ENCODE measurements at places on chromosomes 13 and 19.

GRCh38 chr13:106599875-106600797, 32.2 kb upstream of the ARGLU1 start:
- DNase-seq, result no peak

DNA sequence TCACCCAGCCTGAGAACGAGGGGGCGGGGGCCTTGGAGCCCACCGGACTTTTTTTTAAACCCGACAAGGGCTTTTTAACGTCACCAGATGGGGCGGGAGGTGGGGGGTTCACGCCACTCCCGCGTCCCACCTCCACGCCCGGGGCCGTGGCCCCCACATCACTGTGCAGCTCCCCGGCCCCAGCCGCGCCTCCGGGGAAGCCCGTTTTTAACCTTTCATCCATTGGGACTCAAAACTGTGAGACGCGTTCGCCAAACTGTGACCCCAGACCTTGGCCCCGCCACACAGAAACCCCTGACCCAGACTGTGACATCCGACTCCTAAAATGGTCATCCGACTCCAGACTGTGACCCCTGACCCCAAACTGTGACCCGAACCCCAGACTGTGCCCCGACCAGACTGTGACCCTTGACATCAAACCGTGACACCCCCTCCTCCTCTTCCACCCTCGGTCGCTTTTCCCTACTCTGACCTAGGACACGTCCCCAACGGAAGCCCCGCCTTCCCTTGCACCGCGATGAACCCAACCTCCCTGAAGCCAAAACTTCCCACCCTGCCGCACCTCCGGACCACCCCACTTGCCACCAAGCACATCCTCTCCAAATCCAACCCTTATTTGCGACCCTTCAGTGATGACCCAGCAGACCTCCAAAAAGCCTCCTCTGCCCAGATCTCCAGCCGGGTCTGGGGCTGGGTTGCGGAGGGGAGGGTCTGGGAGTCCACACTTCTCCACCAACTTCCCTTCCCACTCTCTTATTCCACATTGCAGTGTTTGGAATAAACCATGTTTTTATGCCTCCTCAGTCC, 1.5 kb upstream of the GRWD1 start:
- no peak for DNase-seq

GRCh38 chr19:43616954-43617353, 2.5 kb downstream of the ZNF428 start:
- no peak for DNase-seq

DNA sequence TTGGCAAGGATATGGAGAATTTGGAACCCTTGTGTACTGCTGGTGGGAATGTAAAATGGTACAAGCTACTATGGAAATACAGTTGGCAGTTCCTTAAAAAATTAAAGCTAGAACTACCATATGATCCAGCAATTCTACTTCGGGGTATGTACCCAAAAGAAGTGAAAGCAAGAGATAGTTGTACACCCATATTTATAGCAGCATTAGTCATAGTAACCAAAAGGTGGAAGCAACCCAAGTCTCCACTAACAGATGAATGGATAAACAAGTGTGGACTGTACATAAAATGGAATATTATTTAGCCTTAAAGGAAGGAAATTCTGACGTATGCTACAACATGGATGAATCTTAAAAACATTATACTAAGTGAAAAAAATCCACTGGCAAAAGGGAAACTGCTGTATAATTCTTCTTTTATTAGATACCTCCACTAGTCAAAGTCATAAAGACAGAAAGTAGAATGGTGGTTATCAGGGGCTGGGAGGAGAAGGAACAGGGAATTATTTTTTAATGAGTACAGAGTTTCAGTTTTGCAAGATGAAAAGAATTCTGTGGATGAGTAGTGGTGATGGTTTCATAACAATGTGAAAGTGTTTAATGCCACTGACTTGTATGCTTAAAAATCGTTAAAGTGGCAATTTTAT, 141.6 kb downstream of the RXFP2 start:
- DNase-seq, result no peak

DNA sequence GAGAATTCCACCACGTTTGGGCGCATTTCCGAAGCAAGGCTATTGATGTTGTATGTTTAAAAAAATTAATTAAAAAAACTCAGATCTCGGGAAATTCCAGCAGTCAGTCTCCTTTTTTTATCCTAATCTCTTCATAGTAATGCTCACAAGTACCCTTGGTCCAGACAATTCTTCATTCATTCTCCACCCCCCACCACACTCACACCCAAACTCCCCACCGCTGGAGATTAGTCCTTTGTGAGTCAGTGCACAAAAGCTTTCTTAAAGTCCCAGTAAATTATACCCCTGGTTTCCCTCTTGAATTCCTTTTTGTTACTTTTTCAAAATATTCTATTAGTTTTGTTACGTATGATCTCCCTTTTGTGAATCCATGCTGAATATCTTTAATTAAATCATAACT, 274.6 kb downstream of the ZNF536 start:
- no peak for DNase-seq

DNA sequence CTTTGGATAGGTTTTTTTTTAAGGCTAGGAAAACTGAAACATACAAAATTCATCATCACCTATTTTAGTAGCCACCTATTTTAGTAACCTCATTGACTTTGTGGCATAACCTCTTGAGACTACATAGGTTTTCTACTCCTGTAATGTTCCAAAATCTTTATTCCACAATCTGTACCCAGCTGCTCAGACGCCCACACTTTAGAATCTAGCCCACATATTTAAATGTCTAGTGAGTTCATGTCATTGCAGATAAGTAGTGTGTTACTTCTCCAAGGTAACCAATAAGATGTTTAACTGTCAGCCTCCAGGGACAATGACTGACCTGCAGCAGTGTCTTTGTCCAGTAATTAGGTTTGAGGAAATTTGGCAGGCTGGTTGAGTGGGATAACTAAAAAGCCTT, 330.2 kb downstream of the MZT1 start:
- DNase-seq, result no peak

DNA sequence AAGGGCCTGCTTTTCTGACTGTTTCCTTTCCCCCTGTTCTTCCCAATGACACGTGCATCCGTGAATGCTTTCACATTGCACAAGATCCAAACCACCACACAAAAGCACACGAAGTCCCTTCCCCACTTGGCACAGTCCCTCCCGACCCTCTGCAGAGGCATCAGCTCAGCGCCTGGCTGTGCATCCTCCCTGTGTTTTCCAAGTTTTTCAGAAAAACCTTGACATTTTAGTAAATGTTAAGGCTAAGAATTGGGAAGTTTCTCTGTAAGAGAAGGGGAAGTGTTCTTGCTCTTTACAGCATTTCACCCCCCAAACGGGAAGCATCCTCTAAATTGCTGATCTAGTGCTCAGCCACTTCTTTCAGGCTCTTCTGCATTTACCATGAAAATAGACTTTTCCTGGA, 94.5 kb upstream of the TM9SF2 start:
- DNase-seq, result no peak

DNA sequence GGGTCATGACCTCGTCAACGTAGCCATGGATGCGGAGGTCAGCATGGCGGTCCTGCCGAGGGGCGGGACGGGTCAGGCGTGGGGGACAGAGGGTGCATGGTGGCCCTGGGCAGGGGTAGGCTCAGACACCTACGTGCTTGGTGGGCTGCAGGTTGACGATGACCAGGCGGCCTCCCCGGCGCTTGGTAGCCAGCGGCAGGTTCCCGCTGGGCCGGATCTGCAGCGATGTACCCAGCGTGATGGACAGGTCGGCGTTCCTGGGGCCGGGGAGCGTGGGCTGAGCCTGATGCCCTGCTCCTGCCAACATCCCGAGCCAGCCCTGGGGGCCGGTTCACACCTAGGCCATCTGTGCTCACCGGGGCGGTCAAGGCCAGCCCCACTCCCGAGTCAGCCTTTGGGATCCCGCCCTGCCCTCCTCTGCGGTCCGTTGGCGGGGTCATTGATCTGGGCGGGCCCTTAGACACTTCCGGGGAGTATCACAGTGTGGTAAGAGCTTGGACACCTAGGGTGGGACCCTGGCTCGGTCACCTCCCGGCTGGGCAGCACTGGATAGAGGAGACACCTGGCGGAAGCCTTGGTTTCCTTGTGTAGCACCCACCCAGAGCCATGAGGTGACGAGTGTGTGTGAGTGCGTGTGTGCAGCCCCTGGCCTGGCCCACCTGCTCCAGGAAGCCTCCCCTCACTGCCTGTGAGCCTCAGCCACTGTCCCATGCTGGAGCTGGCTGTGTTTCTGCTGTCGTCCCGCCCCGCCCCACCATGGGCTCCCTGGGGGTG, 7.3 kb downstream of the SIRT6 start:
- no peak for DNase-seq

- peak; percentile 97 for DNase-seq
Observed at GRCh38 chr19:51887522-51888498, at the start of gene ZNF577. ZNF577 (minus strand) TSS chr19:51887951; CDS start chr19:51880382, 7,569 bp downstream.

DNA sequence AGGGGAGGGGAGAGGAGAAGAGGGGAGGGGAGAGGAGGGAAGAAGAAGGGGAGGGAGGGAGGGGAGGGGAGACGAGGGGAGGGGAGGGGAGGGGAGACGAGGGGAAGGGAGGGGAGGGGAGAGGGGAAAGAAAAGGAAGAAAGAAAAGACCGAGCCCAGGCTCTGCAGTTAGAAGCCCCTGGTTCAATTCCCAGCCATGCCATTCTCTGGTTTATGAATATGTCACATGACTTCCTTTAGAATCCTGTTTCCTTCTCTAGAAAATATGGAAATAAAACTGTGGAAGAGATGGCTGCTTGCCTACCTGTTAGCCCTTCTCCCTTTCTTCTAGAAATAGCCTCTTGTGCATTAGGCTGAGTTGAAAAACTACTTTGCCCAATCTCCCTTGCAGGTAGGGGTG, 14.3 kb downstream of the TNNT1 start:
- no peak for DNase-seq

DNA sequence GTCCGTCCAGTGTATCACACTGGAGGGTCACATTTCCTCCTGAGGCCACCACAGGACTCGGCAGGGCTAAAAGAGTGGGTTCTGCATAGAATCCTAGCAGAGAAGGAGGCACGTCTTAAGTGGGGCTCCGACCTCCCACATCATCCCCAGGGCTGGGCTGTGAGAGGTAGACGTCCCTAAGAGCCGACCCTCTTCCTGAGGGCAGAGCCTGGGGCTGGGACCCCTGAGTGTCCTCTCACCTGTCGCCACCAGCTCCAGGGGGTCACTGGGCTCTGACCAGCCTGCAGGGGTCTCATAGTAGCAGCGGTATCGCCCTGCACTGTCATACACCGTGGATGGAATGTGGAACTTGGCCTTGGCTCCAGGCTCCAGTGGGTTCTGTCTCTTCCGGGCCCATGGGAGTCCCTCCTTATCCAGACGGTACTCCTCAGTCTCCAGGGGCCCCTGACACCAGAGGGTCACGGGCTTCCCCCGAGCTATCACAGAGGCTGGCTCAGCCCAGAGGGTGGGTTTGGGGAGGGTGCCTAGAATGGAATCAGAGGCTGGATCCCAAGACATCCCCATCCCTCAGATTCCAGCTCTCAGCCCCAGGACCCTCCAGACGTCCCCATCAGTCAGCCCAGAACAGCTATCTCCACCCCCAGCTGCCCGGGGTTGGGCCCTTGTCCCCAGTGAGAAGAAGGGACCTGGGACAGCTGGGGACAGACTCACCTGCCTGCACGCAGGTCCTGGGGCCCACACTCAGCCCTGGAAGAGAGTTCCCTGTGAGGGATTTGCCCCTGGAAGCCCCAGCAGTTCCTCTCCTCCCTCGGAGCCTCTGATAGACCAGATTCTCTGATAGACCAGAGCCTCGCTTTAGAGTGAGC, 590 bp downstream of the LILRB5 start:
- no peak for DNase-seq

GRCh38 chr13:68099631-68100030, 869.5 kb upstream of the PCDH9 start:
- DNase-seq, result no peak

GRCh38 chr19:16258440-16258903, 60.8 kb downstream of the AP1M1 start:
- DNase-seq, result no peak

- no peak for DNase-seq
Observed at GRCh38 chr13:77859450-77859849, 59.2 kb downstream of the EDNRB start.

DNA sequence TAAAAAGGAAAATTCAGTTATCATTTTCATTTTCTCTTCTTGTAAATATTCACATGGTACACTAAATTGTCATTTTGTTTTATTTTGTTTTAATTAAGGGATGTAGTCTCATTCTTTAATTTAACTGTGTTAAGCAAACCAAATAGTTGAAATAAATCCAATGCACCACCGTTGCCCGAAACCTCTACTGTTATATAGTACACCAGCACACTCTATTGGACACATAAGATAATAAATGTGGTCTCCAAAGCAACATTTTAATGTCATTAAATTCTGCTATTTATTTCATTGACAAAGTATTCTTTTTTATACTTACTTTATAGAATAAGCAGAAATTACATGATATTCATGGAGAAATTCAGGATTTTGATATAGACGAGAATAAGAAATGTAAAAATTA, 156.4 kb upstream of the FREM2 start:
- no peak for DNase-seq
